Mucosa of gallbladder (tissue), 1 donor: ENCODE measurements at places on chromosomes 12 and 14. TPM values are rescaled to one million over a fixed set of nuclear protein-coding genes. Genes with fewer than 3 reads are reported as not detected.
A peak's percentile ranks its signal among the peaks of the same experiment; 100 is the strongest.

DNA sequence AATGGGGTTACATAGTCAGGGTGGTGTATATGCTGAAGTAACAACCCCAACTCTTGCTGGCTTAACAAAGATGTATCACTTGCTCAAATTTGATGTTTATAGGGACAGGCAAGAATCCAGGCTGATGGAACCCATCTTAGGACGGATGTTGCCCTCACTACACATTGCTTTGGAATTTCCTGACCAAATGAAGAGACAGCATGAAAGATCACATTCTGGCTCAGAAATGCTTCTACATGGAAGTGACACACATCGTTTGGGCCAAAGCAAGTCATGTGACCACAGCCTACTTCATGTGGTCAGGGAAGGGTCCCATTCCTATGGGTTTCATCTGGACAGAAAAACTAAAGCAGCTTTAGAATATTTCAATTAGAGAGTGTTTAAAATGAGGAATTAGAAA lies 345.8 kb downstream of the TMEM132D start:
- DNase-seq: no peak

DNA sequence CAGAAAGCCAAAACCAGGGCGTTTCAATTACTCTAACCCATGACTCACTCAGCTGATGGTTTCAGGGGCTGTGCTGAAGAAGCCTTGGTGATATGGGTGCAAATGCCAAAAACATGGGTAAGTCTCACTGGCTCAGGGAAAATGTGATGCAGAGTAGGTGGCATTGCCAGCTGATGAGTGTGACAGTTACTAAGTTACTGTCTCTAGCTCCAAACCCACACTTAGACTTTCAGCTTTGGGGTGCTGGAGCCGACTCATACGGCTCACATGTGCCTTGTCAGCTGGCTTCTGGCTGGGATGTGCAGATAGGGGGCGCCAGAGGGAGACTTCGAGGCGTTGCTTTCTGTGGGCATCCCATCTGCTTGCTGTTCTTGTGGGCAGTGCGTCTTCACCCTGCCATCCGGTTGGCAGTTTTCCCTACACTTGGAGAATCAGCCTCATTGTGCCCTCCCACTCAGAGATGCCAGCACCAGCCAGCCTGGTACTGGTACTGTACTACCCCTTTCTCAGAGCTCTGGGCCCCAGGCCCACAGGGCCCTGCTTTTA lies 11.1 kb upstream of the KRT7 start:
- DNase-seq: peak; percentile 86

The LALBA gene
- total RNA-seq: not detected

The ZFYVE1 gene
- 24.9 TPM for total RNA-seq

DNA sequence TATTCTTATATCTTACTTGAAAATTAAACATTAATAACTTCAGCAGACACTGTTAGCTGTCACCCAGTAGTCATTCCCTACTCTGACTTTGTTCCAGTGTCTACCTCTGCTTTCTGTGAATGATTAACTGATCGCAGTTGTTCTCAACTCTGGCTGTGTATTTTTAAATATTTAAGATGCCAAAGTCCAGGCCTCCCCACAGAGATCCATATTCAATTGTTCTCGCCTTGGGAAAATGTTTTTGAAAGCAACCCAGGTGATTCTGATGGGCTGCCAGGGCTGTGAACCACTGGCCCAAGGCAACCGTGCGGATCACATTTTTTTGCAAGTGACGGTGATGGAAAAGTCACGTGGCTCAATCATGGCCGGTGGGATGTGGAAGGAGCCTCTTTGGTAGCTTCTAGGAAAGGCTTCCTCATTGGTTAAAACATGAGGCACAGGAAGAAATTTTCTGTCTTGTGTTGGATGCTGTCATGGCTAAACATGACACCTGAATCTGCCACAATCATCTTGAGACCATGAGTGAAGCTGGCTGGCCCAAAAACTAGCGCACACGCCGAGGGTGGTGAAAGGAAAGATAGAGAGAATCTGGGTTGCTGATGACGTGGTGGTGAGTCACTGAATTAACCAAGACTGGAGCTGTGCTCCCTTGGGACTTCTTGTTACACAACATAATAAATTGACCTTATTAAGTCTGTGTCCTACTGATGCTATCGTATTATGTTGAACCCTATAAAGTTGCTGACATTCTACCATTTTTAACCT lies 37.2 kb downstream of the RDH12 start:
- peak; percentile 89 for DNase-seq

The GPRC5A gene
- 7.2 TPM for total RNA-seq

The GARIN6 gene
- total RNA-seq: not detected

DNA sequence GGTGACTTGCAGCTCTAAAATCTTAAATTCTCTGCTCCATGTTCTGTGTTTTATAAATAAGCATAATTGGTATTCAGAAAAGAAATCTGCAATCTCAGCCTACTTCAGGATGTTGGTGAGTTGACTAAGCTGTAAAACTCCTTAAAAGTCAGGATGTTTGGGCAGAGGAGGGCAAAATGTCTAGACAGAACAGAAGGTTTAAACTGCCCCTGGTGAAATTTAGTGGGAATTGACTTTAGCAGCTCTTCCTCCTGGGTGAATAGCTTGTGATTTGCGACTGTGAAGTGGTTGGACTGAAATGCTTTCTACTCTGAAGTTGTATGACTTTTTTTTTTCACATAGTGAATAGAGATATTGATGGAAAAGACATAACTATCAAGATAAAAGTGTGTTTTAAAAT lies 85.8 kb downstream of the CAND1 start:
- no peak for DNase-seq

DNA sequence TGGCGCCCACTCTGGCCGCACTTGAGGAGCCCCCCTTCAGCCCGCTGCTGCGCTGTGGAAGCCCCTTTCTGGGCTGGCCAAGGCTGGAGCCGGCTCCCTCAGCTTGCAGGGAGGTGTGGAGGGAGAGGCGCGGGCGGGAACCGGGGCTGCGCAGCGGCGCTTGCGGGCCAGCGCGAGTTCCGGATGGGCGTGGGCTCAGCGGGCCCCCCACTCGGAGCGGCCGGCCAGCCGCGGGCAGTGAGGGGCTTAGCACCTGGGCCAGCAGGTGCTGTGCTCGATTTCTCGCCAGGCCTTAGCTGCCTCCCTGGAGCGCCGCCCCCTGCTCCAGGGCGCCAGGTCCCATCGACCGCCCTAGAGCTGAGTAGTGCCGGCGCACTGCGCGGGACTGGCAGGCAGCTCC lies 8.0 kb upstream of the VWF start:
- no peak for DNase-seq

DNA sequence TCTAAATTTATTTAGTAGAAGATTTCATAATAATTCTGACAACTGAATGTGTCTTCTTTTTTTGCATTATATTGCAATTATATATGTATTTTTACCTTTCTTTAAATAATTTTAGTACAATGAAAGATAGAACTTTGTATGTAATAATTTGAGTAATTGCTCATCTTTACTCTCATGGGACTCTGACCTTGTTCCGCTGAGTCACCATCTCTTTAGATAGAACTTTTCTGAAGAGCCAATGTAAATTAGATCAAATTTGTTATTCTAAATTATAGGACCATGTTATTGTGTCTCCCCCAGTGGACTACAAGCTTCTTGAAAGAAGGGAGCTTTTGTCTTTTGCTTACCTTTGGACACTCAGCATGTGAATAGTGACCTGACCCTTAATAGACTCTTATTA lies 96.1 kb downstream of the TRHDE start:
- no peak for DNase-seq

DNA sequence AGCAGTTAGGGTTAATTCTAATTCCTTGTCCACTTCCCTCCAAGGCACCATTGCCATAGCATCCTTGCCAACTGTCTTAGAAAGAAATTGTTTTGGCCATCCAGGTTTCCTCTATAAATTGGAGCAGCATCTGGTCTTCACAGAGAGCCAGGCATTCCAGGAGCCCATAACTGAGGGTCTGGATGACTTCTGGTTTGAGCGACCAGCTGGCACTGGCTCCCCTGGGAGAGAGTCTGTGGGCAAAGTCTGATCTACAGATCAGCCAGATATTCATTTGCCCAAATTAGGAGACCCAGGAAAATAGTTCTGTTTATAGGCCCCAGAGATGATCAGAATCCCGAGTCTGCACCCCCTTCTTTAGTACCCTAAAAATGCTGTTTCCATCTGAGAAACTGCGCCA lies 16.0 kb downstream of the VSX2 start:
- no peak for DNase-seq

GRCh38 chr12:12654691-12655460 lies 41.1 kb downstream of the GPR19 start:
- no peak for DNase-seq

DNA sequence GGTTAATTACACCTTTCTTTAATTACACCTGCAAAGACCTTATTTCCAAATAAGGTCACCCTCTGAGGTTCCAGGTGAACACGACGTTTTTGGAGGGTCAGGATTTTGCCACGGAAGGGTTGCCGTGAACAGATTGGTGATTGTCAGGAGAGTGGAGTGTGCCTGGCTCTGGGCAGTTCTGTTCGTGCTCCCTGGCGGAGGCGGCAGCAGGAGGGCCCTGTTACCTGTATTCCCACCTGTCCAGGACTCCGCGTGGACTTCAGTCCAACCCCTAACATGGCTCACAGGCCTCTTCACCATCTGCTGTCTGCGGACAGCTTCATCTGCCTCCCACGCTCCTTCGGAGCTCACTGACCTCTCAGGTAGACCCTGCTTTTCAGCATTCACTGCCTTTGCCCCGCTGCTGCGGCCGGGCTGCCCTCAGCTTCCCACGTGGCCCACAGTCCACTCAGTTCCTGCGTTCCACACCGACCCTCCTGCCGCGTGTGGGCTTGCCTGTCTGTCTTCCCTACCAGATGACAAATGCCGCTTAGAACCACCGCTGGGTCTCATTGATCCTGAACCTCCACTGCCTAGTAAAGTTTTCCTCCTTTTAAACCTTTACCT lies 187.5 kb upstream of the DIO3 start:
- no peak for DNase-seq

DNA sequence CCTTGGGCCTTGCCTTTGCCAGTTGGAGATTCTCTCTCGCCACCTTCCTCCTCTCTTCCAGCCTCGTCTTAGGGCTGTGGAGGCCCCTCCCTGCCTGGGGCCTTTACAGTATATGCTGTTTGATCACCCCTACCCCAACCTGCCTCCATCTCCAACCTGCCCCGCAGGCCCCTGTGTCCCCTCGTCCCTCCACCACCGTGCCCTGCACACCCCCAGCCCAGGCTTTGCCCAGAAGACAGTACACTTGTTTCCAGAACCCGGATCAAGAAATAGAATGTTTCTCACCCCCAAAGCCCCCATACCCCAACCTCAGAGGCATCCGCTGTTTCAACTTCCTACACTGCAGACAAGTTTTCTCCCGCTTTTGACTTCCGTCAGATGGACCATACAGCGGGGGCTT lies 202.3 kb upstream of the C14orf180 start:
- no peak for DNase-seq

DNA sequence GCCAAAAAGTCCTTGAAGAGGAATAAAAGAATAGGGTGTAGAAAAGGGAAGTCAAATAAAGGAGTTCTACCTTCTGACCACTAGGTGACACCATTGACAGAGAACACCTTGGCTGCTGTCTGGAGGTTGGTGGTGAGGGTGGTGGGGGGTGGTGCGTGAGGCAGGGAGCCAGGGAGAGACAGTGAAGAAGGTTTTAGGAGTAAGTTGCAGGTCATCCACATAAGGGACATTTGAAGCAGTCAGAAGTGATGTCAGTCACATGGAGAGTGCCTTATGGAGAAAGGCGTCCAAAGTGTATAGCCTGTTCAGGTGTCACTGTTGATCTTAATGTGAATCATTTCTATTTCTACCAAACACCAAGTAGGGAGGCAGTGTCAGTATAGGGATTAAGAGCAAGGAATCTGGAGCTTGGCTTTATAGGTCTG lies 279.3 kb upstream of the DDHD1 start:
- no peak for DNase-seq

The NYNRIN gene
- total RNA-seq: 30.6 TPM

GRCh38 chr12:92134638-92135274 lies 10.9 kb downstream of the BTG1 start:
- DNase-seq: no peak

DNA sequence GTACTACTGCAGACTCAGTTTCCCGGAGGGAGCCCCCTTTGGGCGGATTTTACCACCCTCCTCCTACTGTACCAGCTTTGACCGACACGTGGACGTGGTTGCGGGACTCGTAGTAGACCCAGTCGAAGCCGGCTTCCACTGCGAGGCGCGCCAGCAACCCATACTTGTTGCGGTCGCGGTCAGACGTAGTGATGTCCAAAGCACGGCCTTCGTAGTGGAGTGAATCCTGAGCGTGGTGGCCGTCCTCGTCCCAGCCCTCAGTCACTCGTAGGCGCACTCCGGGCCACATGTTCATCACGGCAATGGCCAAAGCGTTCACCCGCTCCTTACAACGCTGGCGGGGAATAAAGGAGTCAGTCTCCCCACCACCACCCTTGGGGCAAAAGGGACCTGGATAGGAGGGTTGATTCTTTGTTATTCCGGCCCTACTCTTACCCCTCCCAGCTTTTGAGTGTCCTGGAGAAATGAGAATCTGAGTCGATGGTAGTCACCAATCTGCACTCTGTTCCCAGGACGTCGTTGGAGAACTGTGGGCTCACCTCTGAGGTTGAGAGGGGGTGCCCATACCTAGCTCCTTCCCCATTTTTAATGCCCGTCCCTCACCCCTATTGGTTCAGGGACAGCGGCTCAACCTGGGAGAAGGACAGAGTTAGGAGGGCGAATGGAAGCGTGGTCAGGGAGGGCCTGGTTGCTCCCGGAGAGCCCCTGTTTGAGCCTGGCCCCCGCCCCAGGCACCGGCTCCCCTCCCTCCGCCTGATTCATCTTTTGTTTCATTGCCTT lies 3.4 kb downstream of the DHH start:
- DNase-seq: no peak

- DNase-seq: no peak
Measured at GRCh38 chr12:89235189-89235993, 116.9 kb downstream of the DUSP6 start.

The NEUROD4 gene
- not detected for total RNA-seq

The ACSM4 gene
- total RNA-seq: not detected

- DNase-seq: no peak
Measured at GRCh38 chr12:70031046-70031445, 206.0 kb downstream of the MYRFL start.
